ENCODE measurements at places on chromosomes 7 and 10. TPM values are rescaled to one million over a fixed set of nuclear protein-coding genes. Genes with fewer than 3 reads are reported as not detected.

GRCh38 chr10:77904100-77904840 is 22.3 kb downstream of the DLG5 start:
- no peaks in the 10 kb centered on the region for H3K27me3 ChIP-seq
- H3K4me3 ChIP-seq = no peak overlapping the region
- H3K36me3 ChIP-seq = no peaks in the 10 kb centered on the region

The SLC26A3 gene
- not detected for total RNA-seq

DNA sequence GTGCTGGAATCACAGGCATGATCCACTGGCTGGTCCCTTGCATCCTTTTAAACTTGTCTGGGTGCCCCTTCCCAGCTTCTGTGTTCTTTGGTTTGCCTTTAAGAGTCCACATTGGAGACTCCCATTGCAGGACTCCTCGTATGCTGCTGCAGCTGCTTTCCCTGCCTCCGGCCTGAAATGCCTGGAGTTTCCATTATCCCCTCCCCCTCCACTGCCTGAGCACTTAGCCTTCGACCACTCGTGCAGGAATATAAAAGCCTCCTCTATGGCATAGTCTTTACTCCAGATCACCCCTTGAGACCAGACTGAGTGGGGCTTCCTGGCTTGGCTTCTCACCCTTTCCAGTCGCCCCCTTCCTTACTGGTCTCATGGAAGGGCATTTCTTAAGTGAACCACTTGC is 80.2 kb downstream of the RHOBTB1 start:
- no peak for DNase-seq
- H3K4me3 ChIP-seq = no peak overlapping the region
- no peaks in the 10 kb centered on the region for H3K36me3 ChIP-seq
- H3K27me3 ChIP-seq = no peaks in the 10 kb centered on the region
- H3K27ac ChIP-seq = no peak overlapping the region

DNA sequence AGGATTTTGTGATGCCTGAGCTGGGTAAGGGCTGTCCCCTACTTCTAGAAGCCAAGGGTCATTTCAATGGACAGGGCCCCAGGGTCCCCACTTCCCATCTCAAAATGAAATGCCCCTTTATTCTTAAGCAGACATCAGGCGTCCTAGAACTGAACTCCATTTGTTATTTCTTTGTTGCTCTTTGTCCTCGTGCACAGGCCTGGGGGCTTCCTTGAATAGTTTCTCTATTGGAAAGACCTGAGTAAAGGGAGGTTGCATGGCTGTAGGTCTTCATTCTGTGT is 311.4 kb upstream of the ZNF32 start:
- no peak overlapping the region for H3K27ac ChIP-seq
- no peaks in the 10 kb centered on the region for H3K36me3 ChIP-seq
- H3K4me3 ChIP-seq = no peak overlapping the region
- H3K4me1 ChIP-seq = no peaks in the 10 kb centered on the region

- H3K36me3 ChIP-seq = no peaks in the 10 kb centered on the region
- no peak overlapping the region for H3K27ac ChIP-seq
- no peak overlapping the region for H3K4me3 ChIP-seq
- DNase-seq = no peak
- H3K27me3 ChIP-seq = peaks cover 31% of the 10 kb centered on the region
These were observed 604.3 kb upstream of the GALNT17 start for GRCh38 chr7:70527520-70528115.

DNA sequence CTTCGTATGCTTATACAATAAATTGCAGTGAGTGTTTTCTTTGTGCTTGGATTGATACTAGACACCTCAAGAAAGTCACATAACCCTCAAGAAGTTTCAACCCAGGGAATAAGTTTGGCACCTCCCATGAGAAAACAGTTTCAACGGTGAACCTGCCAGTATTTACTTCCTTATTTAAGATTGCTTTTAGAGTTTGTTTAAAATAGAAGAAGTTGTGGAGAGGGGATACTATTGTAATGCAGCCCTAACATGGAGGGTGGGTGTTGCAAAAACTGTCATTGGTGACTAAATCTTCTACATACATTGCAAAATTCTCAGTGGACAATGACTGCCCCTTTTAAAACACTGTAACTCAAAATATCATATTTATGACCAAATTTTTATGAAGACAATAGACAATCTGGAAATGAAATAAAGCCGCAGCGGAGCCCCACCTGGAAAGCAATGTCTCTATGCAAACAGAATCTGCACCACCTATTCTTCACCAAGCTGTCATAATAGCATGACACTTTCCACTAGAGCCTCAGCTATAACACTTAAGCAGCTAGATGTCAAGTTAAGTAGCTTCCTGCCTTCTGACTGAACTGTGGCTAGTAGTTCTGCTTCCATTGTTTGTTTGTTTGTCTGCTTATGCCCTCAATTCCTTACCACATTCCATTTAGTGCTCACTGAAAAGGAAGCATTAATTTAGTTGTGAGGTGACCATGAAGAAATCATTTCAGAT is 98.2 kb downstream of the MDFIC start:
- H3K36me3 ChIP-seq = no peaks in the 10 kb centered on the region
- no peak overlapping the region for H3K4me3 ChIP-seq
- H3K27ac ChIP-seq = no peak overlapping the region

DNA sequence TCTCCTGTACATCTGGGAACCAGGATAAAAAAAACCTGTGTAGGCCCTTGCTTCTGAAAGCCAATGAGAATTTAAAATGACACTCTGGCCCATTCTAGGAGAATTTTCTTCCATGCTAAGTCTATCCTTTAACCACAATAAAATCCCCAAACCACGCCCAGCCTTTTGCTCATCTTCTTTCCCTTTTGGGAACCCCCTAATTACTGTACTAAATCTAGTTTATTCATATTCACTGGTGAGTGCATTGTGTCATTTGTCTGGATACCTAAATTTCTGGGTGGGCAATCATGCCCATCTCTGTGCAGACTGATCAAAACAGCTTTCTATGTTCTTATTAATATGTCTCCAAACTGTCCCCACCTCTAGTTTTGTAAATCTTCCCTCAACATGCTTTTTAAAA is 11.7 kb upstream of the CDK14 start:
- no peak overlapping the region for H3K27ac ChIP-seq
- no peaks in the 10 kb centered on the region for H3K36me3 ChIP-seq
- no peaks in the 10 kb centered on the region for H3K4me1 ChIP-seq
- no peak for DNase-seq

GRCh38 chr10:12097791-12098190 is 29.0 kb downstream of the DHTKD1 start:
- no peak for DNase-seq
- H3K36me3 ChIP-seq = no peaks in the 10 kb centered on the region
- H3K4me3 ChIP-seq = no peak overlapping the region
- H3K4me1 ChIP-seq = no peaks in the 10 kb centered on the region
- no peak overlapping the region for H3K27ac ChIP-seq

DNA sequence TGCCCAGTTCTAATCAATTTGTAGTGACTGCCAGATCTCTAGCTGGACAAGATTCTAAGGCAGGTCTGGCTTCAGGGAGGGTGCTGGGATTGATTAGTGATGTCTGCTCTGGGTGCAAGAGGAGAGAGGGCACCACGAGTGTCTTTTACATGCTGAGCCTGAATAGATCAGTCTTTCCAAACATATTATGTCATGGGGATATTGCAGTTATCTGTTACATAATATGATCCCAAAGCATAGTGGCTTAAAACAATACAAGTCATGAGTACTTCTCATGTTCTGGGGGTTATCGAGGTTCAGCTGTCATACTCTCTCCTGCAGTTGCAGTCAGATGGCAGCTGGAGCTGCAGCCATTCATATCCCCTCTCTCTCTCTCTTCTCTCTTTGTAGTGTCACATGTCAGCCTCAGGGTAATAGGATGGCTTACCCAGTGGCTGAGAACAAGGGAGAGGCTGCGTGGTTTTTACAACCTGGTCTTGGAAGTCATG is 26.0 kb downstream of the SLC29A3 start:
- H3K36me3 ChIP-seq = no peaks in the 10 kb centered on the region
- H3K4me3 ChIP-seq = no peak overlapping the region
- H3K4me1 ChIP-seq = peaks cover 87% of the 10 kb centered on the region
- H3K27me3 ChIP-seq = no peaks in the 10 kb centered on the region

DNA sequence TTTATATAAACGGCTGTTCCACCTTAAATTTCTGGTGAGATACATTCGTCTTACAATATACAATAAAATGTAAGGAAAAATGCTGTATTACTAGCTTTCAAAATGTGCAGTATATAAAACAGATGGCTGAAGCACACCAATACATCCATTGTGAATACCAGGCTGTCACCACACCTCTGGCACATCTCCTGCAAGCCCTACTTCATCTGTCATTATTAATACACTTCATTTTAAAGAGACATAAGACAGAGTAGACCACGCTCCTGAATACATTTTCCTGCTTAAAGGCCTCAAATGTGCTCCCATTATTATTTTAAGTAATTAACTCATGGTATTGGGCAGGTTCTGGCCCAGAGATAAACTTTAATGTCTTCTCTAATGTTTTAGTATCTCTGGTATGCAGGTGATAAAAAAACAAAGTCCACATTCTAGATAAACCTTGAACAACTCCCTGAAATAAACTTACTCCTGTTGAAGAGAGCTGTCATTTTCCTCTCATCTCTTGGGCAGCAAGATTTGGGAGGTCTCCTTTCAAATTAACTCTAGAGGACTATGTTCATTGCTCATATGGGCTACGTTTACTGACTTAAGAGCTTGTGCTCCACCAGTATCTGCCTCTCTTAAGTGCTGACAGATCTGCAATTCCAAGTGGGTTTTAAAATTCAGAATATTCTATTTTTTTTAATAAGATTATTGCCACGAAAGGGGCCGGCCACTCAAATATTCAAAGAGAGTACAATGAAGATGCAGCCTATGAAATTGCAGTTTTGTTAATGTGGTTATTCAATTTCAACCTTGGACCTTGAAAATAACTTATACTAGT is 396.5 kb upstream of the SEMA3D start:
- H3K36me3 ChIP-seq = no peaks in the 10 kb centered on the region
- no peaks in the 10 kb centered on the region for H3K4me1 ChIP-seq
- H3K27ac ChIP-seq = no peak overlapping the region
- no peak overlapping the region for H3K4me3 ChIP-seq
- no peak for DNase-seq

DNA sequence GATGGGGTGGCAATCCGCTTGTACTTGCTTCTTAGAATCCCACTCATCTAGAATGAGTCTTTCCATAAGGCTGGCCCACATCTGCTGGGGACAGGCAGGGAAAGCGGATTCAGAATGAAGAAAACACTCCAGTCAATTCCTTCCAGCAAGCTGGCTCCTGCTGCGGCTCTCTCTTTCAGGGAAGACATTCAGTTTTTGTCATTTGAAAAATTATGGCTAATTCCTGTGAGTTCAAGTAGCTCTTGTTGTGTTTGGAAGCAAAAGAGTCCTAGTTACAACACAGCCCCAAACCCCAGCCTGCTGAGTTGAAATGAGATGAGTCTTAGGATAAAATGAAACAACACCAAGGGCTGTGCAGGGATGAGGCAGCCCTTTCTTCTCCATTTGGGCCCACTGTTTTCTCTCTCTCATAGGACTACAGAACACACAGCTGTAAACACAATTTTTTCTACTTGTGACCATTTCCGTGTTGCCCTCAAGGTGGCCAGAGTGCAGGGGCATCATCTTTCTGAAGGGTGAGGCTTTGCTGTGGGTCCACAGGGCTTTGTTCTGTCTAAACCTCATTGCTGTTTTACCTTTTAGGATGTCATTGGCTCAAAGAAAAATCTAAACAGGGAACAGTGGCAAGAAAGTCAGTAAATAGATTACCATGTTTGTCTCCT is 90.8 kb upstream of the EEPD1 start:
- no peak overlapping the region for H3K27ac ChIP-seq
- no peaks in the 10 kb centered on the region for H3K27me3 ChIP-seq
- no peak overlapping the region for H3K4me3 ChIP-seq

DNA sequence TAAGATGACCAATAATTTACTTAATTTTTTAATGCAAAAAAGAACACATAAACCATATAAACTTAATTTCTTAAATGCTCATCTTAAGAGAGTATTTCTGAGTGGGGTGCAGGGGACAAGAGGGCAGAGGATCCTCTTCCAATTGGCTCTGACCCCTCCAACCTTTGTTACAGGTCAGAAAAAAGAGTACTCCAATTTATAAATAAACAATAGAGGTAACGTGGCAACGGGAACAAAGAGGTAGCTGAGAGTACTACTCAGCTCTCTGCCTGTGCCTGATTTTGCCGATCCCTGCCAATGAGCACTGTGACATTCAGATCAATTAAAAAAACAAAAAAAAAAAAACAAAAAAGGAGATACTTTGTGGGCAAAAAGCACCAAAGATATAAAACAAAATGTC is 307.9 kb downstream of the PARD3 start:
- no peaks in the 10 kb centered on the region for H3K36me3 ChIP-seq
- H3K27ac ChIP-seq = no peak overlapping the region
- H3K4me3 ChIP-seq = no peak overlapping the region
- DNase-seq = no peak

GRCh38 chr7:99789441-99790070 is 5.6 kb upstream of the CYP3A4 start:
- no peaks in the 10 kb centered on the region for H3K27me3 ChIP-seq
- no peaks in the 10 kb centered on the region for H3K36me3 ChIP-seq
- no peak overlapping the region for H3K27ac ChIP-seq
- no peak overlapping the region for H3K4me3 ChIP-seq
- H3K4me1 ChIP-seq = no peaks in the 10 kb centered on the region

The MRC1 gene
- 0.07 TPM for total RNA-seq

The SMARCD3 gene
- 4.6 TPM for total RNA-seq

DNA sequence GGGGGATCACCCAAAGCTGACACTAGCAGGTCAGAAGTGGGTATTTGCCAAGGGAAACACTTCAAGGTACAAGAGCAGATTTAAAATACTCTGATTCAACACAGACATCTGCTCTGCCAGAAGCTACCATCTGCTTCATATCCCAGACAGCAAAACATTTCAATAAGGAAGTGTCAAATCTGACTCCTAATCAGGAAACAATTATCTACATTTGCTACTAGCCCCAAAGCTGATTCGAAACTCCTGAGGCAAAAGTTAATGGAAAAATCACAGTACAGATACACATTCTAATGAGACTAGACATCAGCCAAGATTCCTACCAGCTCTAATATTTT is 48.9 kb downstream of the PARD3 start:
- H3K36me3 ChIP-seq = no peaks in the 10 kb centered on the region
- H3K4me1 ChIP-seq = no peaks in the 10 kb centered on the region
- no peaks in the 10 kb centered on the region for H3K27me3 ChIP-seq
- no peak for DNase-seq
- no peak overlapping the region for H3K27ac ChIP-seq

GRCh38 chr10:78873413-78873812 is 195.4 kb upstream of the ZMIZ1 start:
- no peak overlapping the region for H3K27ac ChIP-seq
- no peak for DNase-seq
- no peaks in the 10 kb centered on the region for H3K27me3 ChIP-seq
- no peak overlapping the region for H3K4me3 ChIP-seq
- no peaks in the 10 kb centered on the region for H3K36me3 ChIP-seq

The ACHE gene
- total RNA-seq = 0.35 TPM

All from PC-9 (cell line).